ELF-1 (cell line): ENCODE measurements at places on chromosomes 2 and 18.

- no peak for DNase-seq
Observed at GRCh38 chr2:200609028-200609614, 23.3 kb downstream of the AOX1 start.

GRCh38 chr2:32745191-32745590 lies 117.3 kb downstream of the TTC27 start:
- DNase-seq = no peak

- peak; percentile 83 for DNase-seq
Observed at GRCh38 chr18:7728297-7728696, 161.2 kb downstream of the PTPRM start.

DNA sequence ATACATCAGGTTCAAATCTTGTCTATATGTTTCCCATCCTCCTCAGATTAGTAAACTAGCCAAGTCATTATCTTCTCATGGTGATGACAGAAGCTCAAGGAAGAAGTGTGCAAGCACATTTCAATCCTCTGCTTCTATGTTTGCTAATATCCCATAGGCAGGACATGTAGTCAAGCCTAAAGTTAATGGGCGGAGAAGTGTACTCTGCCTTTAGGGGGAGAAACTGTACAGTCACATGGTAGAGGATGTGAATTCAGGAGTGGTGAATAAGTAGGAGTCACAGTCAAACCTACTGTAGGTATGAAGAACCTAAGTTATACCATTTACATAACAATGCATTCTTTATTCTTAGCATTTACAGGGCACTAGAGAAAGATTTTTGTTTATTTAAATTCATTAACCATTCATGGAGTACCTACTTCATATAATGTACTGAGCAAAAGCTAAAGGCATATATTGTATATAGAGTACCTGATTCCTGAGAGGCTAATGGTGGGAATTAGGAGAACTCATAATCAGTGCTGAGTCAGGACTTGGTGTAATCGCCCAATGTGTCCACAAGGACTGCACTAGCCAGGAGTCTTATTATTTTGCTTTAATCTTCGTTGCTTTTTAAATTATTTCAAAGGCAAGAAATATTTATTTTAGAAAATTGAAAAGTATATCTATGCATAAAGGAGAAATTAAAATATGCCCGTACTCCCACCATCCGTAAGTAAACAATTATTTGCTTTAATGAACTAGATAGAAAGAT lies 394.3 kb upstream of the ETAA1 start:
- DNase-seq = no peak

DNA sequence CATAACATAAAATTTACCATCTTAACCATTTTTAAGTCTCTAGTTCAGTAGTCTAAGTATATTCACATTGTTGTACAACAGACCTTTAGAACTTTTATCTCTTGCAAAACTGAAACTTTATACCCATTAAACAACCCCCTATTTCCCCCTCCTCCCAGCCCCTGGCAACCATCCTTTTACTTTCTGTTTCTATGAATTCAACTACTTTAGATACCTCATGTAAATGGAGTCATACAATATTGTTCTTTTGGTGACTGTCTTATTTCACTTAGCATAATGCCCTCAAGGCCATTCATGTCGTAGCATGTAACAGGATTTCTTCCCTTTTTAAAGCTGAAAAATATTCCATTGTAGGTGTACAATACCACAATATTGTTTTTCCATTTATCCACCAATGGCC lies 129.8 kb downstream of the PDE11A start:
- DNase-seq = no peak

DNA sequence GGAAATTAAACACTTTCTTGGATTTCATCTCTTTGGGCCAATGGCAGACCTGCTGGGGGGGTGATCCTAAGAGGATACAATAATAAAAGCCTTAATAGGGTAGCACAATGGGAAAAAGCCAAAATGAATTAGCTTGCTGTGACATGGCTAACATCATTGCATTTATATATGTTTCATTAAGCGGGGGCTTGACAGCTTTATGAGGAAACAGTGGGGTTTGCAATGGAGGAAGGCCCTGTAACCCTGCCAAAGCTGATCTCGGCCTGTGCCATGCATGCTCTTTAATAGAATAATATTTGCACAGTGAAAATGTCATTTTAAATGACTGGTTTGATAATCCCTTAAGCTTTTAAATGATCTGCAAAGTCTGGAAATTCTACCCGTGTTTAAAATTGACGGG lies 291.5 kb downstream of the SLC4A3 start:
- no peak for DNase-seq

DNA sequence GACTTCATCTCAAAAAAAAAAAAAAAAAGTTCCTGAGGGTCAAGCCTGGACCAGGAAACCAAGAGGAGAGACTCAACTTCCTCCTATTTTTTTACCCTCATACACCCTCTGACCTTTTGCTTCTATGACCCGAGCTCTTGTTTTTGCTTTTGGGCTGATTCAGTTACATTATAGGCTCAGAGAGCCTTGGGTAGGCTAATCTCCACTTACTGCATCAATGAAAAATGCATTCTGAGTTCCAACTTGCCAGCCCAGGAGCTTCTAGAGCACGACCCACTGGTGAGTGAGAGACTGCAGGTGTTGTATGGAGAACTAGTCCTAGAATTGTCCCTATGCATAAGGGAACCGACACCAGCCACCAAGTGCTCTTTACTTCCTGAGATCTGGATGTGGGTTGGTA lies 91.1 kb downstream of the CABLES1 start:
- DNase-seq = no peak
